Stimulated activated CD4-positive, alpha-beta T cell treated with anti-CD3 and anti-CD28 coated beads, Interleukin-1b, Interleukin-23, amount 100 ng/mL, for 4 hours (primary cell): ENCODE measurements at places on chromosomes 7 and 10.

GRCh38 chr10:484925-485661, 204.4 kb downstream of the DIP2C start:
- no peak for DNase-seq

DNA sequence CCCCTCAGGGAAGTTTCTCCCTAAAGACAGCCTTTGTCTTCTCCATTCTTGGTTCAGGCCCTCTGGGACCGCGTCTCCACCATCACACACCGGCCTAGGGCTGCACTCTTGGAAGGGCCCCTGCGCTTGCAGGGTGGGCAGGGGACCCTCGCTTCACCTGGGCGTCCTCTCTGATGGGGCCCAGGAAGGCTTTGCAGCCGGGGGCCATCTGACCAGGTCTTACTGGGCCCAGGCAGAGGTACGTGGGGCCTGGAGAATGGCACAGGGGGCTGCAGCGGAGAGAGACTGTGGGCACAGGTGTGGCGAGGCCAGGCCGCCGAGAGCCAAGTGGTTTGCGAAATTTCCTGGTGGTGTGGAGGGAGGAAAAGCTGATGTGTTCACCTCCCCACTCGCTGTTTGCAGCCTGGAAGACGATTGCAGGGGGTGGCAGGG, 44.4 kb downstream of the ALOX5 start:
- no peak for DNase-seq

GRCh38 chr7:27933671-27934565, 194.0 kb downstream of the TAX1BP1 start:
- no peak for DNase-seq

DNA sequence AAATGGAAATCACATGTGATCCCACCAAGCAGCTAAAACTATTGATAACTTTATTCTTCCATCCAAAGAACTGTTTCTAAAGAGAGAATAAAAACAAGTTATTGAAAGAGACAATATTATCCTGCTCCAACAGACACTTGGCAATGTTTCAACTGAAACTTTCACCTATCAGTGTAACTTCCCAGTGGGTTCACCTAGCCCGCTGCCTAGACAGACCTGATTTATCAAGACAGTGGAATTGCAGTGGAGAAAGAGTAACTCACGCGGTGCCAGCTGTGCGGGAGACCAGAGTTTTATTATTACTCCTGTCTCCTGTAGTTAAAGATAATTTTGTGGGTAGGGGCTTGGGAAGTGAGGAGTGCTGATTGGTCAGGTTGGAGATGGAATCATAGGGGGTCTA, 199.8 kb downstream of the AHR start:
- DNase-seq: no peak

GRCh38 chr7:94029976-94030375, 25.8 kb upstream of the BET1 start:
- DNase-seq: no peak

- DNase-seq: no peak
Observed at GRCh38 chr10:51397695-51398094, 301.7 kb downstream of the CSTF2T start.

- DNase-seq: no peak
Observed at GRCh38 chr10:96878057-96878456, 46.0 kb downstream of the LCOR start.

- no peak for DNase-seq
Observed at GRCh38 chr10:30413996-30414576, 19.9 kb upstream of the MAP3K8 start.

DNA sequence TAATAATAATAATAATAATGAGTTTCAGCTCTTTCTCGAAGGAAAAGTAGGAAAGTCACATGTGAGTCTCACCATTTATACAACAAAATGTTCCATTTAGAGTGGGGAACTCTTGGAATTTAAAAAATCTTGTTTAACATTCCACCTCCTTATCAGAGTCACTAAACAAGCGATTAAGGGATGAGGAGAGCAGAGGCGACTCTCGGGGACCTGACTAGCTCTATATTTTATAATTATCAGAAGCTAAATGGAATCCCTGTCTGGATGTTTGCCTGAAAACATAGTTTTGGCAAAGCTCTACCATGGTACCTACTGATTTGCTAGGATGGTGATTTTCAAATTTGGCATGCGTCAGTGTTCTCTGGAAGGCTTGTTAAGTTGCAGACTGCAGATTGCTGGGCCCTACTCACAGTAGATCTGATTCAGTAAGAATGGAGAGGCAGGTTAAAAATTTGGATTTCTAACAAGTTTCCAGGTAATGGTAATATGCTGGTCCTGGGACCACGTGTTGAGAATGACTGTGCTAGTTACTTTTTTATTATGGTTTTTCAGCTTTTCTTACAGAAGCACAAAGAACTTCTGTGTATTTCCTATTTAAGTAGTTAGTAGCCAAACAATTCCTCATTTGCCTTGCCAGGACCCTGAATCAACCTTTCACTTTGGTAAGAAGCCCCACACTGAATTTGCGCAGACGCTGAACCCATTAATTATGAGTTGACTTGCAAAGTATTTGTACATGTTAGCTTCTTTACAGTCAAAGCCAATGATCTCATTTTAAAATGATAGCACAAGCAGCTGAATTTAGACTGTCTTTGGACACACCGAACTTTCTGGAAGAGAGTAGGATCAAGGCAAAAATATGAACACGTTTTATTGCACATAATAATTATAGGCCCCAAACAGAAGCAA, 39.5 kb downstream of the CPED1 start:
- no peak for DNase-seq

GRCh38 chr10:114389426-114389825, 14.9 kb downstream of the AFAP1L2 start:
- no peak for DNase-seq

DNA sequence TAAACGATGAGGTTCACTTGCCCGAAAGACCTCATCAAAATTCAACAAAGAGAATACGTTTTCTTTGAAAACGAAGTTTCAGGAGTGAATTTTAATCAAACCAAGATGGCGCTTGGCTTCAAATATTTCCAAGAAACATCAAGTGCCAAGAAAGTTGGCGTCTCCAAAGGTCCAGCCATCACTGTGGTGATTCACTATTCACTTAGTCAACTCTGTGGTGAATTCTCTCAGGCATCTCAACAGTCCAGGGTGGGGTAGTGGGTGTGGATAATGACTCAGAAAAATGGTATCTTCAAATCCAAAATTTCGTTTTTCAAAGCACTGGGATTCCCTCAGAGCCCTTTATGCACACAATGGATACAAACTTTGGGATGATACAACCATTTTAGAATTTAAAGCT, 133.1 kb downstream of the SVIL start:
- no peak for DNase-seq

DNA sequence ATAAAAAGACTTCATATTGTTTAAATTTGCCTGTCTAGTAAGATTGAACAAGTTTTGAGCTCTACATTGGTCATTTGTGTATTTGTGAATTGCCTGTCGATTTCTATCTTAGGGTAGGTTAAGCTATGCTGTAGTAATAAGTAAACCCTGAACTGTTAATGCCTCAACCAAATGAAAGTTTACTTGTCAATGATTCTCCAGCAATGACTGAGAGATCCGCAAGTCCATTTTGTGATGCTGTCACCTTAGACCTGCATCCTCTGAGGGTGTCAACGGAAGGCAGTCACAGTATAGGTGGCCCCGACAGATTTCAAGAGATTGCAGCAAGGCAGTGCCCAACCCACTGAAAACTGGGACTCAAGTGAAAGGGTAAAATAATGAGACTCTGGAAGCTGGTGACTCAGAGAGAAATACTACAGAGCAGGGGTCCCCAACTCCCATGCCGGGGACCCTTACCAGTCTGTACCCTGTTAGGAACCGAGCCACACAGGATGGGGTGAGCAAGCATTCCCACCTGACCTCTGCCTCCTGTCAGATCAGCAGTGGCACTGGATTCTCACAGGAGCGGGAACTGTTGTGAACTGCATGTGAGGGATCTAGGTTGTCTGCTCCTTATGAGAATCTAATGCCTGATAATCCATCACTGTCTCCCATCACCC, 10.8 kb upstream of the PHYH start:
- DNase-seq: no peak

DNA sequence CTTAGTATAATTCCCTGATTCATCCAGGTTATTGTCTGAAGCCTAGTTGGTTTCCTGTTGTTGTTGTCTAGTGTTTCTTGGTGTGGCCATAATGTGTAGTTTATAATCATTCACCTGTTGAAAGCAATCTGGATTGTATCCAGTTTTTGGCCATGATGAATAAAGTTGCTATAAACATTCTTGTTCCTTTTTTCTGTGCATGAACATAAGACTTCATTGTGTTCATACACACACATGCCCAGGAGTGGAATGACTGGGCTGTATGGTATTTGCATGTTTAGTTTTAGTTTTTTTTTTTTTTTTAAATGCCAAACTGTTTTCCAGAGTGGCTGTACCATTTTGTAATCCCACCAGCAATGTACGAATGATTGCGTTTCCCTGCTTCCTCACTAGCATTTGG, 349.8 kb downstream of the SDK1 start:
- no peak for DNase-seq

- DNase-seq: no peak
Observed at GRCh38 chr7:142960955-142961512, 1.1 kb downstream of the KEL start.

GRCh38 chr10:101972761-101973160, 83.2 kb downstream of the ARMH3 start:
- DNase-seq: no peak

GRCh38 chr10:18830277-18830676, 171.0 kb downstream of the ARL5B start:
- DNase-seq: no peak

DNA sequence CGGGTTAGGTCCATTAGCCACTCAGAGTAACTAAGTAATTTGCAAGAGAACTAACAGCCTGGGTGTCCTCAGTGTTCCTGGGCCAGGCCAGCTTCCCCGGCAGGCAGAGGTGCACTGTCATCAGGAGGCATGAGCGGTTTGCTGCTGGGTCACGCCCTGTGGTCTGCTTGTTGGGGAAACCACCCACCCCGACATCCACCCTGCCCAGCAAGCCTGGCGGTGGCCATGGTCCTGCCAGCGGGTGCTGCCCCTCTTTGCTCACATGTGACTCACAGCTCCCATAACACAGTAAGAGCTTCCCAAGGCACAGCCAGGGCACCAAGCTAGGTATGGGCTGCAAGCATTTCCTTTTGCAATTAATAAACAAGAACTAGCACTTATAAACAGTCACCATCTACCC, 75.9 kb downstream of the RGS10 start:
- DNase-seq: no peak

DNA sequence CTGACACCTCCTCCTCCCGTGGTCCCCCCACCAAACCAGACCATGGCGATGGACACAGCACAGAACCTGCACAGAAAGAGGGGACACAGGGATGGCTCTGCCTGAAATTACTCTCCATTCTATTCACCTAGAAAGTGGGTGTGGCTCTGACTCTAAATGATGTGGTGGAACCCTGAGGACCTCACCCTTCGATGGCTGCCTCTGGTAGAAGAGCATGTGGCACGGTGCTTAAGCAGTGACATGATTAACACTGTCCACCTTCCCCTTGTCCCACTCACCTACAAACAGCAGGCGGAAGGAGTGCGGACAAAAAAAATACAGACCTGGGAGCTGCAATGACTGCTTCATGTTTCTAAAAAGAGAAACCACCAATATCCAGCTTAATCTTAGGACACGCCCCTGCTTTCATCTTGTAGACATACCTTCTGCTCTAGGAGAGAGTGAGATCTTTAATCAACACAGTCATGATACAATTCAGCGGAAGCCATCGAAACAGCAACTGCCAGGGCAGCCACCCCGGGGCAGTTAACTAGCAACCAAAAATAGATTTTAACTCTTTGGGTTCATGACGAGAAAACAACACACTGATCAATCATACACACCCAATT, 11.4 kb downstream of the JCAD start:
- no peak for DNase-seq

DNA sequence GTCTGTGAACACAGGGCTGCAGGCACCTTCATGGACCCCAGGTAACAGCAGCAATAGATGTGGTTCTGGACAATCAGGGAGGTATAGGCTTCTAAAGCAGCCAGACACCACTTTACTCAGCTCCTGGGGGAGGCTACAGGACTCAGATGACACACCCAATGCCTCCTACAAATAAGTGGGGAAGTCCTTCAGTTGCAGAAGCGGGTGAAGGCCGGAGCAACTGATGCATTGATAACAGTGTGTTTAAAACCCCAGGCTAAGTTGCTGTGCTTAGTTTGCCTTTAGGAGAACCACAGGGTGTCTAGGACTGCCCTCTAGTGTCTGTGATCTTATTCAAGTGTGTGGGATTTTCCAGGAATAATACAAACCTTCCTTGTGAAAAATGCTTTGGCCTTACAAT, 5.9 kb upstream of the ITGA8 start:
- no peak for DNase-seq

DNA sequence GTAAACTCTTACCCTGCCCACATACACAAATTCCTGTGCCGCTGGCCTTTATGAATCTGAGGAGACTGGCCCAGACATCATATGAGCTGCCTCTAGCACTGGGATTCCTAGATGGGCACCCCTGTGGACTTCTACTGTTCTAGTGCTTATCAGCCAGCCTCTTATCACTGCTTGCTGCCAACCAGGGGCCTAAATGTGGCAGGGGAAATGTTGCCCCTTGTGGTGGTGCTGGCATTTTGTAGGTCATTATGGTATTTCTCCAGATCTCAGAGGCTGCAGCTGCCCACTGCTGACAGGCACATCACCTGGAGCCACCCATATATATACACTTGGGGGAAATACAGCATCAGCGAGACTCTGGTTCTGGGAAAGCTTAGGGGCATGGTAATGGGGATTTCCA, 5.4 kb downstream of the SFR1 start:
- DNase-seq: peak; percentile 0

DNA sequence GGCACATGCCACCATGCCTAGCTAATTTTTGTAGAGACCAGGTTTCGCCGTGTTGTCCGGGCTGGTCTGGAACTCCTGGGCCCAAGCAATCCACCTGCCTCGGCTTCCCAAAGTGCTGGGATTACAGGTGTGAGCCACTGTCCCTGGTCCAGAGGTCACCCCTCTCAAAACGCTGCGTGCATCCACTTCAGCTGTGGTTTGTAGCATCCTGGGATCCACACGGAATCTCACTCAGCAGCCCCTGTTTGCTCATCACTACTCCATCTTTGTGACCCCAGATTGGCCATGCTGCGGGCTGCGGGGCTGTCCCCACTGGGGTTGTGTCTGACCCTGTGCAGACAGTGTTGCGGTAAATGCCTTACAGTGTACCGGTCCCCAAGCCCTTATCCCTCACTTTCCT, 3.5 kb downstream of the INPP5A start:
- no peak for DNase-seq
